ENCODE measurements at places on chromosomes 1 and 21.
A peak's percentile ranks its signal among the peaks of the same experiment; 100 is the strongest.

DNA sequence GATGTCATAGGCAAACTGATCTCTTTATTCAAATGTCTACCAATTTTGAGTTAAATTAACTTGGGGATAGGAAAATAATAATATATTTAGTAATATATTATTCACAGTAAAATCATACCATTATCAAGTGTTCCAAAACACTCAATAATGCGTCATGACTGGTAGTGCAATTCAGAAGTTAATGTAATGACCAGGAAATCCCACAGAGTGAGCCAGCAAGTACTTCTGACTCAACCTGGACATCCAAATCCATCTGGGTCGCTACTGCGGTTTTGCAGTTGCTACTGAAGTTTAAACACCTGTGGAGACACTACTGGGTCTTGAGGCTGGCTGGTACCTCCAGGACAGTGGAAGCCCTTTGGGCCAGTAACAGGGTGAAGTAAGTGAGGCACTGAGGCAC lies 44.8 kb downstream of the DPYD start:
- no peak for DNase-seq

DNA sequence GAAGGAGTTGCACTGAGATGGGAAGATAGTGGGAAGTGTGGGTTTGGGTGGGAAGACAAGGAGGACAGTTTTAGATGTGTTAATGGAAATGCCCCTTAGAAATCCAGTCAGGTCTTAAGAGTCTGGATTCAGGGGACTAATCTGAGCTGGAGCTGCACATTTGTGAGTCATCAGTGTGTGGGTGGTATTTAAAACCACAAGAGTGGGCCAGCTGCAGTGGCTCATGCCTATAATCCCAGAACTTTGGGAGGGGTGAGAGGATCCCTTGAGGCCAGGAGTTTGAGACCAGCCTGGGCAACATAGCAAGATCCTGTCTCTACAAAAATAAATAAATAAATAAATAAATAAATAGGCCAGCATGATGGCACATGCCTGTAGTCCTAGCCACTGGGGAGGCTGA lies 40.9 kb upstream of the SLC6A9 start:
- no peak for DNase-seq

DNA sequence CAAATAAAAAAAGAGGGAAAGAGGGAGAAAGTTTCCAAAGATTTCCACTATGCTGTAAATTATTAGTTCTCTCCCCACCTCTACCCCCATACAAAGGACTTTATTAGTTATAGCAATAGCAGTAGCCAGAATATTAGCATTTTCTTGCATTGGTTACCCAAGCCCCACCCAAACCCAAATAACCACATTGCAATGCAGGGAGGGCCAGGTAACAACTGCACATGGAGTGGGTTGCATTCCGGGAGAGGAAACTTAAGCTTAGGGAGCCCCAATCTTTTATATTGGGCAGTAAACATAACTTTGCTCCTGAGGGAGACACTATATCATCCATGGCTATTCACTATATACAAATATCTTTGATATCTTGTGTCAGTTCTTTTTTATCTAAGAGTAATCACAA lies 6.0 kb downstream of the ADIPOR1 start:
- DNase-seq, result no peak

GRCh38 chr1:47709019-47709871 lies 271.4 kb downstream of the FOXD2 start:
- DNase-seq, result no peak

DNA sequence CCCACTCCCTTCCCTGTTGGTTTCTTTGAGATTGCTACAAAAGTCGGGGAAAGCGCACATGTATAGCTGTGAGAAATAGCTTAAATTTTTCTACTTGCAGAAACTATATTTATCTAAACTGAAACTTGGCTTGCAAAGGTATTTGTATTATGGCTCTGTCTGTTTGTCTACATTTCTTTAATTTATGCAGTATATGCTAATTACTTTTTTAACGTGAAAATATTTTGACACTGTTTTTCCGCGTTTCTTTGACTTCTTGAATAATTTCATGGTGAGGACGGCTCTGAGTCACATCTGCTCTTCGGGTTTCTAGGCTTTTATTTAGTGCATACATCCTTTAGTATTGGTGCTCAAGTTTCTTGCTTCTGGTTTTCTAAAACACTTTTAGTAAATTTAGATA lies 182.1 kb upstream of the ZRANB2 start:
- no peak for DNase-seq

GRCh38 chr21:44817506-44817880 lies 369 bp downstream of the SUMO3 start:
- DNase-seq, result peak; percentile 71

DNA sequence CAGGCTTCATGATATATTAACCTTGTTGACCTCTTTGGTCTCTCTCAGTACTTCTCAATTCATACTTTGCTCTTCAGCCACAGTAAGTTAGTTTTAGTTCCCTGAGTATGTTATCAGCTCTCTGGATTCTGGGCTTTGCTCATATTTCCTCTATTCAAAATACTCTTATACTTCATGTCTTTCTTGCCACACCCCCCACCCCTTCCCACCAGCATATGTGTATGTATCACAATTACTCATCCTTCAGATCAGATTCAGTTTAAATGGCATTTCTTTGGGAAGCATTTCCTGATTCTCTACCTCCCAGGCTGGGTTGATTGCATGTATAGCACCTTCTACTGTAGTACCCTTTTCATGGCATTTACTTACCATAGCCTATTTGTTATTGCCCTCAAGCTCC lies 28.3 kb downstream of the SLC30A7 start:
- no peak for DNase-seq

GRCh38 chr1:24846671-24847070 lies 83.4 kb downstream of the RUNX3 start:
- DNase-seq, result no peak

- no peak for DNase-seq
These were observed 11.5 kb downstream of the RORC start for GRCh38 chr1:151819976-151820623.

GRCh38 chr1:147177611-147178380 lies 5.5 kb upstream of the PRKAB2 start:
- no peak for DNase-seq

DNA sequence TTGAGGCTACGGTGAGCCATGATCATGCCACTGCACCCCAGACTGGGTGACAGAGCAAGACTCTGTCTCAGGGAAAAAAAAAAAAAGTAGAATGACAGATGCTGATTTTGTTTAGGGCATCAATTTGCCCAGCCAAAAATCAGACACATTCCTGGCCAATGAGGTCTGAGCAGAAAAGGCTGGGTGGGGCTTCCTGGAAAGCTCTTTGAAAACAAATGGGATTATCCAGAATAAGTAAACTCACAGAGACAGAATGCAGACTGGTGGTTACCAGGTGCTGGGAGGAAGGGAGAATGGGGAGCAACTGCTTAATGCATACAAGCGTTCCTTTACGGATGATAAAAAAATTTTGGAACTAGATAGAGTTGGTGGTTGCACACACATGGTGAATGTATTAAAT lies 10.1 kb upstream of the CITED4 start:
- DNase-seq, result no peak

DNA sequence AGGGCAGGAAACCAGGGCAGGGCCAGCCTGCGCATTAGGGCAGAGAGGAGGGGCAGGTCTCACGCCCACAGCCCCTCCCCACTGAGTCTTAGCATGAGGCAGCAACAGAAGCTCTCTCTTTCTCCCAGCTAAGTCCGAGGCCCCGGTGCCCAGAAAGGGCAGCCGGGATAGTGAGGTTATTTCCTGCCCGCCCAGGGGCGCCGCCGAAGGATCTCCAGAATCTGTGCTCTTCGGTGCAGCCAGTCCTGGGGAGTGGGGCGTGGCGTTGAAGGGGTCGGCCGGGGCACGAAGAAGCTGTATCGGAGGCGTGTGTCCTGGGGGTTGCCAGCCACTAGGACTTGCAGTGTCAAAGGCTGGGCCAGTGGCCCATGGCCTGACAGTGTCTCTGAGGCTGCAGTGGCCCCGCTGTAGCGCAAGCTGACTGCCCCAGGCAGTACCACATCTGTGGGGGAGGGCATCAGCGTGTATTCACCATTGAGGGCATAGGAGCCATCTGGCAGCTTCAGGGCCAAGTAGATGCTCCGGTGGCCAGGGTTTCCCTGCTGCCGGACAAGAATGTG lies 7.8 kb downstream of the ADAMTS4 start:
- no peak for DNase-seq
